GM12864 (cell line): ENCODE measurements at places on chromosomes 5 and 9.

- no peak for DNase-seq
Observed at GRCh38 chr9:1443450-1443849, 393.3 kb downstream of the DMRT2 start.

DNA sequence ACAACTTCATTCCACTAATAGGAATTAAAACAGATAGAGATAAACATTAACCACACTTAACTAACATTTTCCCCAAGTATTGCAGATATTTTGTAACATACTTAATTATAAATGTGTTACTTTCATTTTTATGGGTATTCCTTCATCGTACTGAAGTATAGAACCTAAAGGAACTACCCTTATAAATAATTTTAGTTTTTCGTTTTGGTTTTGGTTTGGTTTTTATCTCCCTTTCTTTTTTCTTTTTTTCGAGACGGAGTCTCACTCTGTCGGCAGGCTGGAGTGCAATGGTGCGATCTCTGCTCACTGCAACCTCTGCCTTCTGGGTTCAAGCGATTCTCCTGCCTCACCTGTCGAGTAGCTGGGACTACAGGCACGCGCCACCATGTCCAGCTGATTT, 60.1 kb upstream of the LMNB1 start:
- DNase-seq = no peak

GRCh38 chr5:79416499-79416898, 97.4 kb downstream of the HOMER1 start:
- DNase-seq = peak; percentile 38

- DNase-seq = peak; percentile 16
Observed at GRCh38 chr9:85742597-85742936, 813 bp upstream of the AGTPBP1 start.
